KBM-7 (cell line): ENCODE measurements at places on chromosomes 11 and 22.

DNA sequence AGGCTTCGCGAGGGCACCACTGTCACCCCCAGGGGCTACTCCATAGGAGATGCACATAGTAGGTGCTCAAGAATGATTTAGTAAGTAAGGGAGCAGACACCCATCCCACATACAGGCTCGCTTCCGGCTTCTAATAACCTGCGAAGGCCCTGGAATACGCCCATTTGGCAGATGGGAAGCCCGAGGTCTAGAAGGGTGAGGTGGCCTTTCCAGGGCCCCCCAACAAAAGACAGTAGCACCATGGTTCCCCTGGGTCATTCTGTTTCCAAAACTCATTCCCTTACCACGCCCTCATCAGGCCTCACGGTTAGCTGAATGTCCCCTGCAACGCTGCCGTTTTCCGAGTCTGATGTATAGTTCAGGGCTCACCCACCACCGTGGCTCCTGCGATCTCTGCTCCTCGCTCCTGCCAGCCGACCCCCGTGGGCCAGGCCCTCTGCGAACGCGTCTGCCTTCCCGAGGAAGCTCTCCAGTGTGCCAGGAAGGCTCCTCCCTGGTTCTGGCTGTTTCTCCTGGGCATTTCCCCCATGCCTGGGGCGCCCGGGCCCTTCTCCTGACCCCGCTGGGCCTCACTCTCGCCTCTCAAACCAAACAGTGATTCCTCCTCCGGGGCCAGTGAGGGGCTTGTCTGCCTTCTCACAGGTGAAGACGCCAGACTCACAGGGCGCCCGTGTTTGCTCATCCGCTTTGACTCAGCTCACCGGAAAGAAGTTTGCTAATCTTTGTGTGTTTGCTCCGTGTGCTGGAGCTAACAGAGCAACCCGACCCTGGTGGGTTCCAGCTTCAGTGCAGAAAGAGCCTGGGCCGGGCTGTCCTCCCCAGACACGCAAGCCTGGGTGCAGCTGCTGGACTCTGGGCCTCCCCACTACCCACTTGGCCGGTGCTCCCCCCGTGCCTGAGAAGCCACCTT, 86.6 kb downstream of the RTL6 start:
- DNase-seq: no peak

DNA sequence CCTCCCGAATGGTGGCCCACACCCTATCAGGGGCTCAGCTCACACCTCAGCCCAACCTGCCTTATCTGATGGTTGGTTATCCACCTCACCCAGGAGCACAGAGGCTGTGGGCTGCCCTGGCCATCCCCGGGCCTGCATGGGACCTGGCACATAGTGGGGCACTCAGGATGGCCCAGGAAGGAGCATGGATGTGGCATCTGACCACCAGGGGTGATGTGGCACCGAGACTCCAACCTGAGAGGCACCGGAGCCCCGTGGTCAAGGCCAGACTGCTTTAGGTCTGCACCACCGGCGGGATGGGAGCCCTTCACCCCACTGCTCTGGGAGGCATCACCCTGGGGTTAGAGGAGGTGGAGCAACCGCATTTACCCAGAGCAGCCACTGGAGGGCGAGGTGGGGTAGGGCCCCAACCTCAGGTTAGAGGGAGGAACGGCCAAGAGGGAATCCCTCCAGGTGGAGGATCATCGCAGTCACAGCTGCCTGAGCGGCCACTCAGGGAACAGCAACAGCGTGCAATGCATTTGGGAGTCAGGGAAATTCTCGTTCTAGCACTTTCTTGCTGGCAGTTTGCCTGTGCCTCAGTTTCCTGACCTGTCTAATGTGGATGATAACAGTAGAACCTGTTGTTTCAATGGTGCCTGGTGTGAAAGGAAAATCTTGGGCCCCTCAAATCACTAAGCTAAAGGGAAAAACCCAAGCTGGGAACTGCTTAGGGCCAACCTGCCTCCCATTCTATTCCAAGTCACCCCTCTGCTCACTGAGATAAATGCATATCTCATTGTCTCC, 52.9 kb upstream of the CARS1 start:
- peak; percentile 73 for DNase-seq

- DNase-seq: no peak
Measured at GRCh38 chr11:106059617-106060016, 17.5 kb downstream of the KBTBD3 start.

DNA sequence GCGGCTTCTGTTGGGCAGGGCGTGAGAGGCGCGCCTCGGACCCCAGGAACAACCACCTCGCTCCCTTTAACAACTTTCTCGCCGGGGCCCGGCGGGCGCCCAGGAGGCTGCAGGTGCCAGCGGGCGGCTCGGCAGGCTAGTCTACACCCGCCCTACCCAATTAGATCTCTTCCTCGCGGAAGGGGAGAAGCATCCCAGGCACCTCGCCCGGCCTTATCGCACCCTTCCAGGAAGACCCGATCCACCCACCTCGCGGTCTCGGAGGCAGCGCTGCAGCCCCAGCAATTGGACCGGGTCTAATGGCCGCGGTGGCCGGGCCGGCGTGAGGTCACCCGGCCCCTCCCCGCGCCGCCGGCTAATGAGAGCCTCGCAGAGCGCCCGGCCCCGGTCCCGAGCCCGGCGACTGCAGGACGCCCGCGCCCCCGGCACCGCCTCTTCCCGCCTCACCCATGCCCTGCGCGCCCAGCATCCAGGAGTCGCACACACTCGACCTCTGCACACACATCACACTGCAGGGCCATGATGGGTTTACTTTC, at the start of gene PLAAT3:
Gene PLAAT3 (minus strand): TSS at position 298 of the 536 bp plus-strand sequence. CDS start 419 bp downstream, outside the sequence.
- DNase-seq: no peak

GRCh38 chr11:13952221-13952620, 10.3 kb upstream of the SPON1 start:
- DNase-seq: no peak

DNA sequence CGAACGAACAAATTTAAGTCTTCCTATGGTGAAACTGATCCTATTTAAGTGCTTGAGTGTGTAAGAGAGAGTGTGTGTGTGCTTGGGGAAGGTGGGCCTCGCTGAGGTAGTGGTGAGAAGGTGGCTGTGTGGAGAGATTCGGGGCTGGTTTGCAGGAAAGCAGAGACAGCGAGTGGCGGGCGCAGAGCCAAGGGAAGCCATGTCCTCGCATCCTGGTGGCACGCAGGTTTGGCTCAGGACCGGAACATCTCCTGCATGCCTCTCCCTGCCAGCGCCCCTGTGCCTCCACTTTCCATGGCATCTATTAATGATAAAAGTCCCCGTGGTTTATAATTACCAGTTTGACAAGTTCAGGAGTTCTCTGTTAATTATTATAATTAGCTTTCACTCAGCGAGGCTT, 383.1 kb upstream of the CADM1 start:
- DNase-seq: no peak

GRCh38 chr22:39567135-39567946, 3.2 kb upstream of the CACNA1I start:
- no peak for DNase-seq

DNA sequence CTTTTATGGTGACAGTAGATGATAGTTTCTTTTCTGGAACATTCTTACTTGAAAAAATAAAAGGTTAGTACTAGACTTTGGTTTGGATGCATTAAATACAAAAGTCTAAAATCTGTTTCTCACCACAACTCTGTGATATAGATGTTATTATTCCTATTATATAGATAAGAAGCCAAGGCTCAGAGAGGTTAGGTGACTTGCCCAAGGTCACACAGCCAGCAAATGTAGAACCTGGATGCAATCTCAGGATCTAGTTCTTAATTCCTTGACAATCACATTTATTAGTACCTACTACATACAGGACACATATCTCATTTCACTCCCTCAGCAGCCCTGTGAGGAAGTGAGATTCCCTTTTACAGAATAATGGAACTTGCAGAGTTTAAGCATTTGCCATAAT, 26.3 kb upstream of the SMCO4 start:
- DNase-seq: no peak

DNA sequence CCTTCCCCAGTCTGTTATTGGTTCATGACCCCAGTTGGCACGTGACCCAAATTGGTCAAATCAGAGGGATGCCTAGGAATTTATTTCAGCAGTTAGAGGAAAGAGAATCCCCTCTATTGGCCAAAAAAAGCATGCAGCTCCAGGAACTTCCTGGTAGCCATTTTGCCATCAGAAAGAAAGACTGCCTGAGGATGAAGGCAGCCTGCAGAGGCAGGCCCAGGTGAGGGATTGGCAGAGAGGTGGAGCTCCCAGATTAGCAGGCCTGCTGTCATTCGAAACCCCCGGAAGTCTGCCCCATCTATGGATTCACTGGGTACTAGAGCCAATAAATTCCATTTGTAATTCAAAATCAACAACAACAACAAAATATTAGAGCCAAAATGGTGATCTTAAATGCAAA, 207.6 kb downstream of the CWF19L2 start:
- DNase-seq: no peak

GRCh38 chr11:7484645-7485044, 661 bp upstream of the OLFML1 start:
- no peak for DNase-seq

- no peak for DNase-seq
Measured at GRCh38 chr11:108198833-108199232, 23.6 kb downstream of the NPAT start.

GRCh38 chr11:63991558-63991957, 5.3 kb downstream of the OTUB1 start:
- DNase-seq: no peak
